ENCODE measurements at places on chromosomes 11 and 22.

DNA sequence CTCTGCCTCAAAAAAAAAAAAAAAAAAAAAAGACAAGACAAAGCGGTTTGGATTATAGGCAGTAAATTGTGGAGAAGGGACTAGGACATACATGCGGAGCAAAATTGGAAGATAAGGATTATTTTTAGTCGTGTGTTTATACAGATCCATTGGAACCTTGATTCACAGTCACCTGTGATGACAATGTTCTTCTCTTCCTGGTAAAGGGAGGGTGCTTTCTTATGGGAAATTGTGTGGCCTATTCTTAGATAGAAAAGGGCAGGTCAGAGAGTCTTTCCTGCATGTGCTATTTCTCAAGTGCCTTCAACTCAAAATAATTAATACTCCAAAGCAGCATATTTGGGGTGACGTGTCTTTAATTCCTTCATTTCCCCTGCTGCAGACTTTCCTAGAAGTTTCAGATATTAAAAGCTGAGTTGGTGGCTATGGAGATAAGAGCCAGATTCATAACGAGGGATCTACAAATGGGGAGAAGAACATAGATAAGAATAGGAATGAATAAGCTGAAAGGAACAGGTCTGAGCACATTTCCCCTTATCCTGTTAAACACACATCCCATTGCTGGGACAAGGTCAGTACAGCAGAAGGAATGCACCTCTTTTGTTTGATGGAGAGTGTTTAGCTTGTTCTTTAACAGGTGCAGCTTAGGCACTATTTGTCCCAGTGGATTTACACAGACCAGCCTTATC lies 22.5 kb downstream of the GSTT2B start:
- ATAC-seq: no peak

DNA sequence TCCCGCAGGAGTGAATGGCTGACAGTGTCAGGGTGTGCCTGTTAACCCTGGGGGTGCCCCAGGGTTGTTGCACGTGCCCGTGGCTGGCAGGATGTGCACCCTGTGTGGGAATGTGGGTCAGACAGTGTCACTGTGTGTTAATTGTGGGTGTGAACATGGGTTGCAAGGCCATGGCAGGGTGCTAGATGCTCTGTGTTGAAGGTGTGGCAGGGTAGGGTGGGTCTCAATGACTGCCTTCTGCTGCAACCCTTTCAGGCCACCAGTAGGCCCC lies 8.3 kb downstream of the RIN1 start:
- ATAC-seq: peak; percentile 34

DNA sequence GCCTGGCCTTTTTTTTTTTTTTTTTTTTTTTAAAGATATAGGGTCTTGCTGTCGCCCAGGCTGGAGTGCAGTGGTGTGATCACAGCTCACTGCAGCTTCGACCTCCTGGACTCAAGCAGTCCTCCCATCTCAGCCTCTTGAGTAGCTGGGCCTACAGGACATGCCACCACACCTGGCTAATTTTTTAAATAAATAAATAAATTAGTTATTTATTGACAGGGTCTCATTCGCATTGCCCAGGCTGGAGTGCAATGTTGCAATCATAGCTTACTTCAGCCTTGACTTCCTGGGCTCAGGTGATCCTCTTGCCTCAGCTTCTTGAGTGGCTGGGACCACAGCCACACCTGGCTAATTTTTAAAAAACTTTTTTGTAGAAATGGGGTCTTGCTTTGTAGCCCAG lies 10.5 kb downstream of the AP2A2 start:
- no peak for ATAC-seq

GRCh38 chr11:88620568-88621130 lies 283.1 kb upstream of the CTSC start:
- no peak for ATAC-seq

- ATAC-seq: no peak
These were observed 17.4 kb upstream of the GLYATL1 start for GRCh38 chr11:58921778-58922390.

GRCh38 chr11:72058416-72059034 lies 21.8 kb downstream of the NUMA1 start:
- no peak for ATAC-seq

- ATAC-seq: no peak
These were observed 154.8 kb downstream of the UVRAG start for GRCh38 chr11:75969626-75970308.

DNA sequence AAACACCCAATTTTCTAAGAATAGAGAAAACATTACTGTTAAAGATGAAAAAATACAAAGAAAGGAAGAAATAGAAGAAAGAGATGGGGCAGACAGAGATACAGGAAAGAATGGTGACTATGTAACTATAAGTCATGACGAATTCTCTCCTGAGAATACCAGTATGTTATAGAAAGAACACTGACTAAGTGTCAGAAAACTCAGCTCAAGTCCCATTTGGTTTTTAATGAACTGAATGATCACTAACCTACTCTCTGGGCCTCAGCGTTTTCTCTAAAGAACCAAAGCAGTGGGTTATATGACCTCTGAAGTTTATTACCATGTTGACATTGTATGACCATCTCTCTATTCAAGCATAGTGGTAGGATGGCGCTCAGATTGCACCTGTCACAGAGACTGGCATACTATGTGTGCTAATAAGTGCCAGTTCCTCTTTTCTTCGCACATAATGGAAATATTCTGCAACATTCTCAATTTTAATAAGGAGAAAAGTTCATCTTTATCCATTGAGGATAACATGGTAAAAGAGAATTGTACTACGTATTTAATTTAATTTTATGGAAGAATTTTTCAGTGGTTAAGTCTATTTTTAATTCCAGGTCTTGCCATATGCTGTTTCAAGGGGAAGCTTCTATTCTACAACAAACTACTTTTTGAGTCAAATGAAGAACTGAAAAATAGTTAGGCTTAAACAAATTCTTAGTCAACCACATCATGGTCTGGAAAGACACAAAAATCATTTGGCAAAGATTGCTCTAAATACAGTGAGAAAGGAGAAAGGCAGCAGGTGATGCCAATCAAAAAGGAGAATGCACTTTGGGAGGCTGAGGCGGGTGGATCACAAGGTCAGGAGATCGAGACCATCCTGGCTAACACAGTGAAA lies 25.0 kb upstream of the EED start:
- ATAC-seq: peak; percentile 59
